Neuronal stem cell (in vitro differentiated cells): ENCODE measurements at places on chromosomes 6 and 20.

GRCh38 chr20:431012-431904 lies 23.2 kb downstream of the RBCK1 start:
- H3K27ac ChIP-seq, result no peak overlapping the region
- no peaks in the 10 kb centered on the region for H3K4me1 ChIP-seq
- peak; percentile 43 for DNase-seq
- H3K4me3 ChIP-seq, result no peak overlapping the region

- no peaks in the 10 kb centered on the region for H3K27me3 ChIP-seq
- no peak for DNase-seq
- no peak overlapping the region for H3K27ac ChIP-seq
These were observed 22.4 kb upstream of the IFNGR1 start for GRCh38 chr6:137241481-137242038.

DNA sequence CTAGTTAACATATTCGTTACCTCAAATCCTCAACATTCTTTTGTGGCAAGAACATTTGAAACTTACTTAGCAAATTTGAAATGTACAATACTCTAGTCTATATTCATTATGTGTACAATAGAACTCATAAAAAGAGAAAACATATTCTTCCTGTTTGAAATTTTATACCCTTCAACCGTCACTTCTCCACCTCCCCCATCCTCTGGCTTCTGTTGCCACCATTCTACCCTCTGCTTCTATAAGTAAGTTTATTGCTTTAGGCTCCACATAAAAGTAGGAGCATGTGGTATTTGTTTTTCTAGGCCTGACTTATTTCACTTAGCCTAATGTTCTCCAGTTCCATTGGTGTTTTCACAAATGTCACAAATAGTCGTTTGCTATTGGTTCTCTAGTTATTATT lies 205.3 kb downstream of the TENT5A start:
- H3K4me3 ChIP-seq, result no peak overlapping the region
- H3K4me1 ChIP-seq, result no peaks in the 10 kb centered on the region
- no peaks in the 10 kb centered on the region for H3K27me3 ChIP-seq
- no peak overlapping the region for H3K27ac ChIP-seq

- H3K4me3 ChIP-seq, result no peak overlapping the region
- H3K36me3 ChIP-seq, result no peaks in the 10 kb centered on the region
- H3K27ac ChIP-seq, result no peak overlapping the region
- DNase-seq, result no peak
These were observed 255.1 kb upstream of the KCNG1 start for GRCh38 chr20:51277961-51278360.

GRCh38 chr20:33840160-33840559 lies 29.0 kb downstream of the CHMP4B start:
- H3K4me3 ChIP-seq, result no peak overlapping the region
- H3K4me1 ChIP-seq, result no peaks in the 10 kb centered on the region
- no peak overlapping the region for H3K27ac ChIP-seq
- no peaks in the 10 kb centered on the region for H3K36me3 ChIP-seq

- H3K27me3 ChIP-seq, result no peaks in the 10 kb centered on the region
- no peak overlapping the region for H3K4me3 ChIP-seq
- H3K4me1 ChIP-seq, result peaks cover 19% of the 10 kb centered on the region
- no peak for DNase-seq
- H3K27ac ChIP-seq, result no peak overlapping the region
These were observed 139.2 kb downstream of the SOX4 start for GRCh38 chr6:21732731-21733130.

GRCh38 chr6:29633534-29633905 lies 537 bp upstream of the GABBR1 start:
- DNase-seq, result no peak
- H3K27ac ChIP-seq, result peak overlapping the region; percentile 96
- H3K36me3 ChIP-seq, result peaks cover 2% of the 10 kb centered on the region
- no peaks in the 10 kb centered on the region for H3K27me3 ChIP-seq

DNA sequence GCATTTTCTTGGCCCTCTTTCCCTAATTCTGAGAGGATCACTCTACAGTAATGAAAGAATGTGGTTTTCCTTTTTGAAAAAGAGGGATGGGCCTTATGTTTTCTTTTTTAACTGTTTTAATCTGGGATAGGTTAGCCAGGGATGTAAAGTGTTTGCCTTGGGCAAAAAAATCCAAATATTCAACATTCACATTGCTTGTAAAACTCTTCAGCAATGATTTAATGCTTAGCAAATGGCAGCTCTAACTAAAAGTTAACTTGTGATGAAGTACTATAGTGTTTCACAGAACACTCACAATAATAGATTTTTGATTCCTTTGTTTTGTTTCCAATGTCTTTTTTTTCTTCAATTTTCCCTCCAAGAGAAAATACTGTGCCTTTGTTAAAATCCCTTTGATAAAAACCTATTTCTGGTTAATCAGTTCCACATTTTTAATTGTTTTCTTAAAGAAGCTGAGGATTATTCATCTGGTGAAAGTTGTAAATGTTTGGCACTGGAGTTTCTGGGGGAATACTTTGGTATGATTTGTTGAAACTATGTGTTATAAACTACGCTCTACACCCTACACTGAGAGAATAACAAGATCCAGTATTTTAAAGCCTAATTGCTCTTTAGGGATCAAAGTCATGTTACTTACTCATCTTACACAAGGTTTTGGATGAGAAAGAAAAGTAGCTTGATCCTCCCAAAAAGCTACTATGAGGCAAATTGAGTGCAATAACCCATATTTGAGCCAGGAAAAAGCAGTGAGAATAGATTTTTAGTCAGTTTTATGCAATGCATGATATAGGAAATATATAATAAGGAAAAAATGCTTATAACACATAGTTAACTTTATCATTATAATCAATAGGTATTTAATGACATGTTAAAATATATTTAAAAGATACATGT lies 335.8 kb downstream of the EPHA7 start:
- no peak for DNase-seq
- H3K36me3 ChIP-seq, result no peaks in the 10 kb centered on the region
- no peak overlapping the region for H3K27ac ChIP-seq
- H3K4me1 ChIP-seq, result peaks cover 1% of the 10 kb centered on the region

DNA sequence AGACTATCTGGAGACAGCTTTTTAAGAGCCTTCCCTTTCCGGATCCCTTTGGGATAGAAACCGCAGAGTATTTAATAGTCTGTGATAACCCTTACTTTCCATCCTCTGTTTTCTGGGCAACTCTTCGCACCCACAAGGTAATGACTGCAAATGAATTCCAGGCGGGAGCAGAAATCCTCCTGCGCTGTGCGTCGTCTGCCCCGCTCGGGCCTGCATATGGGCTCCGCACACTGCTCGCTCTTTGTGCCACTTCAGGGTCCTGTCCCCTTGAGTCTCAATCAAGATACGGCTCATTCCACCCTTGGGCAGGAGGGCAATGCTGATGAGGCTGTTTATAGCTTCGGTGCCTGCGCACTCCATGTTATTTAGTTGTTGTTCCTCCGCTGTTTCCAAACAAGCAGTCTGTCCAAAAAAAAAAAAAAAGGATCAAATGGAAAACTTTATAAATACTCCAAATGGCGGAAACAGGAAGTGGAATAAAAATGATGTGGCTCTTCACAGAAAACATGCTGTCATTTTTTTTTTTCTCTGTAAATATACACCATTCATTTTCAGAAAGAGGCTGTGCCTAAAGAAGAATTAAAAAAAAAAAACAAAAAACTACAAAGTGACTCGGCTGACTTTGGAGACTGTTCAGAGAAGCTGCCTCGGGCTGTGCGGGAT lies 169.6 kb upstream of the GMDS start:
- H3K27me3 ChIP-seq, result no peaks in the 10 kb centered on the region
- H3K36me3 ChIP-seq, result no peaks in the 10 kb centered on the region
- H3K4me1 ChIP-seq, result no peaks in the 10 kb centered on the region

DNA sequence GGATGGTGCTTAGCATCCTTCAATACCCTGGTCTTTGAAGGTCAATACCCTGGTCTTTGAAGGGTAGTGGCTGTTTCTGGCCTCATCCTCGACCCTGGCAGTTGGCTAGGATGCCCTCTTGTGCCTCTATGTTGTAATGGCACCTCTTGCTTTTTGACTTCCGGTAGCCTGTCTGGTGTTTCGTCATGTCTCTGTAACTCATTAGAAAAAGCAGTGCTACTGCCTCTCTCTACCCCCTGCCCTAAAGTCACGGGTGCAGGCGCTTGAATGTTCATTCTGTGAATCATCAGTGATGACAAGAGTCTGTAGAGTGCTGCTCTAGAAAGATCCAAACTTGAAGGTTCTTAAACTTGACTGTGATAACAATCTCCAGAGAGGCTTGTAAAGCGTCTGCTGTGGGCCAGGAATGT lies 28.3 kb downstream of the RSPO4 start:
- no peak for DNase-seq
- H3K4me1 ChIP-seq, result no peaks in the 10 kb centered on the region
- H3K36me3 ChIP-seq, result no peaks in the 10 kb centered on the region

- H3K4me3 ChIP-seq, result no peak overlapping the region
- no peaks in the 10 kb centered on the region for H3K36me3 ChIP-seq
- peaks cover 7% of the 10 kb centered on the region for H3K4me1 ChIP-seq
- H3K27ac ChIP-seq, result no peak overlapping the region
- no peaks in the 10 kb centered on the region for H3K27me3 ChIP-seq
These were observed 6.2 kb upstream of the HNF4A start for GRCh38 chr20:44349349-44349748.

DNA sequence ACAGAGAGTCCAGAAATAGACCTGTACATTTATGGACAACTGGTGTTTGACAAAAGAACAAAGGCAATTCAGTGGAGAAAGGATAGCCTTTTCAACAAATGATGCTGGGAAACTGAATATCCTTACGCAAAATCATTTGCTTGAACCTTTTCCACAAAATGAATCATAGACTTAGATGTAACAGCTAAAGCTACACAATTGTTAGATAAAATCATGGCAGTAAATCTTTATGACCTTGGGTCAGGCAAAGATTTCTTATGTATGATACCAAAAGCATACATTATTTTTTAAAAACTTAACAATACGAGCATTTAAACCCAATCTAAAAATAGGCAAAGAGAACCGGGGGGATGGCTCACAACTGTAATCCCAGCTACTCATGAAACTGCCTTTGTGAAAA lies 73.5 kb upstream of the DST start:
- no peaks in the 10 kb centered on the region for H3K27me3 ChIP-seq
- no peaks in the 10 kb centered on the region for H3K36me3 ChIP-seq
- H3K4me3 ChIP-seq, result no peak overlapping the region
- H3K4me1 ChIP-seq, result peaks cover 34% of the 10 kb centered on the region
- no peak overlapping the region for H3K27ac ChIP-seq

DNA sequence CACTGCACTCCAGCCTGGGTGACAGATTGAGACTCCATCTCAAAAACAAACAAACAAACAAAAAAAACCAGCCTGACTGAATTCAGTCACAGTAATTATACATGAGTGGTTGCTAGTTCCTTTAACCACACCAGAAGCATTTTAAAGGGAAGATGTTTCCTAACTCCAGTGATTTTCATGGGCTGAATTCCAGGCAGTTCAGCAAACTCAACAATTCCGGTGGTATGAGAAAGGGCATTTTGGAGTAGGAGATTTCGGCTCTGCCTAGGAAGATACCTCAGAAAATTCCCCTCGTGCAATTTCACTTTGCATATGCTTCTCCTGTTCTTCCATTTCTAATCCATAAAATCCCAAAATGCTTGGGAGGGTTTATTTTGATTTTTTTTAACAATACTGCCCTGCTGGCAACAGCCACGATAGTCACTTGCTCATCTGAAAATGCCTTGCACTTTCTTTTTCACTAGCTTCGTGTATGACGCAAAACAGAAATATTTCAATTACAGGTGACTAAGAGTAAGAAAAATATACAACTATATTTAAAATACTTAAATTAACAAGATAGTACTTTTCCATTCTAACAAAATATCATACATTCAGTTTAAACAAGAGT lies 48.3 kb upstream of the IPCEF1 start:
- no peak for DNase-seq
- H3K4me3 ChIP-seq, result no peak overlapping the region
- H3K27ac ChIP-seq, result no peak overlapping the region
- H3K36me3 ChIP-seq, result peaks cover 22% of the 10 kb centered on the region

- H3K4me1 ChIP-seq, result no peaks in the 10 kb centered on the region
- DNase-seq, result no peak
- no peak overlapping the region for H3K4me3 ChIP-seq
- H3K36me3 ChIP-seq, result no peaks in the 10 kb centered on the region
These were observed 19.9 kb upstream of the POPDC3 start for GRCh38 chr6:105199711-105200110.

DNA sequence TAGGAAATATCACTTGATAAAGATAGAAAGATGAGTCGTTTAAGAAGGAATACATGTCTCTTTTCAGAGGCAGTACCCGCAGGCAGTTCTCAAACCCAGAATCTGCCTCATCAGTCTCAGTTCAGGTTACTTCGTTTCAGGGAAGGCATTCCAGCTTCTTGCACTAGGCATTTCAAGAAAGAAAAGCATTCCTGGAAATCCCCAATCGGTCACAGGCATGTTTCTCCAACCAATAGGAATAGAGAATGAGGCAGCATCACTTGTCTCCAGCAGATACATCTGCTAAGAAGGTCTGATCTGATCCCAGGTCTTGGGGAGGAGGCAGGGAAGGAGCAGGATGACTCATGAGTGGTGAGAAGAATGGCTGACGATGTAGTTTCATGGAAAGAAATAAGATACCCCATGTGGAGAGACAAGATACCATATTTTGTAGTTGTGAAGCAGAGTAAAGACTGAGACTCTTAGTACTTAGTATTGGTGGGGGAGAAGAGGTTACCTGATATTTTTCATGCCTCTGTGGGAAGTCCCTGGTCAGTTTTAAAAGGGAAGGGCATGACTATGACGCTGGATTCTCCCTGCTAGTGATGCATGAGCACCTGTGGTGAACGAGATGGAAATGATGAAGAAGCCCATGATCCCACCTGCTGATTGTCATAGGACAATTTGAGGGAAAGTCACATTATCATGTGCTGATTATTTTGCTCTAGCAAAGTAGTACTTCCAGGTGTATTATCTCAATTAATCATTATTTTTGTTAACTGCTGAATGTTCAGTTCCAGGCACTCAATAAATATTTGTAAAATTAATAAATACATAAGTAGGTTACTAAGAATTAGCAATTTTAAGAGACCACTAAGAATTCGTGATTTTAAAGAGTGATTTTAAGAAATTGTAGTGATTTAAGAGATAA lies 20.3 kb upstream of the HLA-DRB1 start:
- DNase-seq, result peak; percentile 94
- no peaks in the 10 kb centered on the region for H3K36me3 ChIP-seq
- H3K27me3 ChIP-seq, result no peaks in the 10 kb centered on the region
- no peak overlapping the region for H3K4me3 ChIP-seq
- no peak overlapping the region for H3K27ac ChIP-seq

DNA sequence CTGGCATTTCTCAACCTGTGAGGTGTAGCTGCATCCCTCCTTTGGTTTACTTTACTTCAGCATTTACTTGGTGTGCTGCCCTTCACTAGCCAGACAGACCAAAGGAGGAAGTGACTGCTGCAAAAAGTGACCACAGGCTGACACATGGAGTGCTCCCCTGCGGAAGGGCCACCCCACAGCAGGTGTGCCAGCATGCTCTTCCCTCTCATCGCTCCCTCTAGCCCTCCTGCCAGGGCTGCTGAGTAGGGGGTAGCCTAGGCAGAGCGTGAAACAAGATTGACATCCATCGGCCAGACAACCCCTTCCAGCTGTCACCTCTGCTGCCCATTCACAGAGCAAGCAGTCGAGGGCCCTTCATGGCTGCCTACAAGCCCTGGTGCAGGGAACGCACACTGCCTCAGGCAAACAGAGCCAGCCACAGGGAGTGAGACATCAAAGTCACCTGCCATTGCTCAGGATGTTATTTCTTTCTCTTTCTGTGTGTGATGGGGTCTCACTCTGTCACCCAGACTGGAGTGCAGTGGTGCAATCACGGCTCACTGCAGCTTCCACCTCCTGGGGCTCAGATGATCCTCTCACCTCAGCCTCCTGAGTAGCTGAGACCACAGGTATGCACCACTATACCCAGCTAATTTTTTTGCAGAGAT lies 102.0 kb upstream of the RPS6KA2 start:
- no peaks in the 10 kb centered on the region for H3K36me3 ChIP-seq
- DNase-seq, result no peak
- H3K4me1 ChIP-seq, result peaks cover 4% of the 10 kb centered on the region
- H3K27ac ChIP-seq, result no peak overlapping the region
- no peaks in the 10 kb centered on the region for H3K27me3 ChIP-seq
